ENCODE measurements at places on chromosomes 6 and 20.

- no peaks in the 10 kb centered on the region for H3K4me1 ChIP-seq
- no peak for DNase-seq
- H3K36me3 ChIP-seq = no peaks in the 10 kb centered on the region
- H3K27ac ChIP-seq = no peak overlapping the region
- no peak overlapping the region for H3K4me3 ChIP-seq
Observed at GRCh38 chr20:63751471-63752271, 12.1 kb downstream of the SLC2A4RG start.

- DNase-seq = no peak
- H3K4me3 ChIP-seq = no peak overlapping the region
- peaks cover 15% of the 10 kb centered on the region for H3K27me3 ChIP-seq
- no peaks in the 10 kb centered on the region for H3K36me3 ChIP-seq
- no peaks in the 10 kb centered on the region for H3K4me1 ChIP-seq
- no peak overlapping the region for H3K27ac ChIP-seq
Observed at GRCh38 chr20:64093013-64093503, 8.9 kb upstream of the LKAAEAR1 start.

DNA sequence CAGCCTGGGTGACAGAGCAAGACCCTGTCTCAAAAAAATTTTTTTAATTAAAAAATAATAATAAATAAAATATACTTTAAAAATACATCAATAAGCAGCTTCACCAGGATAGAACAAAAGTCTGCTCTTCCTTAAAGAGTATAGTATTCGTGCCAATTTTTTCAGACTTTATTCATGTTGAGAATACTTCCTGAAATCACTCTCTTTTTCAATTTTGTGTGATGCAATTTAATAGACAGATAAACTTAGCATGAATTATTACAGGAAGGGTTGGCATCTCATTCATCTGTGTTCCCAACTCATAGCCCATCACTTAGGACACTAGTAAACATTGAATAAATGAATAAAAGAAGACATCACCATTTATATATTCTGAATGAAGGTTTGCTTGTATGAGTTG, 52.4 kb downstream of the IPCEF1 start:
- no peak for DNase-seq
- H3K4me1 ChIP-seq = peaks cover 24% of the 10 kb centered on the region
- no peak overlapping the region for H3K27ac ChIP-seq
- H3K27me3 ChIP-seq = no peaks in the 10 kb centered on the region
- H3K36me3 ChIP-seq = no peaks in the 10 kb centered on the region

DNA sequence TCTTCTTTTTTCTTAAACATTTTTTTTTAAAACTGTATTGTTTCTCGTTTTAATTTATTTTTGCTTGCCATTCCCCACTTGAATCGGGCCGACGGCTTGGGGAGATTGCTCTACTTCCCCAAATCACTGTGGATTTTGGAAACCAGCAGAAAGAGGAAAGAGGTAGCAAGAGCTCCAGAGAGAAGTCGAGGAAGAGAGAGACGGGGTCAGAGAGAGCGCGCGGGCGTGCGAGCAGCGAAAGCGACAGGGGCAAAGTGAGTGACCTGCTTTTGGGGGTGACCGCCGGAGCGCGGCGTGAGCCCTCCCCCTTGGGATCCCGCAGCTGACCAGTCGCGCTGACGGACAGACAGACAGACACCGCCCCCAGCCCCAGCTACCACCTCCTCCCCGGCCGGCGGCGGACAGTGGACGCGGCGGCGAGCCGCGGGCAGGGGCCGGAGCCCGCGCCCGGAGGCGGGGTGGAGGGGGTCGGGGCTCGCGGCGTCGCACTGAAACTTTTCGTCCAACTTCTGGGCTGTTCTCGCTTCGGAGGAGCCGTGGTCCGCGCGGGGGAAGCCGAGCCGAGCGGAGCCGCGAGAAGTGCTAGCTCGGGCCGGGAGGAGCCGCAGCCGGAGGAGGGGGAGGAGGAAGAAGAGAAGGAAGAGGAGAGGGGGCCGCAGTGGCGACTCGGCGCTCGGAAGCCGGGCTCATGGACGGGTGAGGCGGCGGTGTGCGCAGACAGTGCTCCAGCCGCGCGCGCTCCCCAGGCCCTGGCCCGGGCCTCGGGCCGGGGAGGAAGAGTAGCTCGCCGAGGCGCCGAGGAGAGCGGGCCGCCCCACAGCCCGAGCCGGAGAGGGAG, 580 bp downstream of the VEGFA start:
- peaks cover 40% of the 10 kb centered on the region for H3K4me1 ChIP-seq
- peak overlapping the region; percentile 83 for H3K4me3 ChIP-seq
- no peaks in the 10 kb centered on the region for H3K36me3 ChIP-seq
- H3K27me3 ChIP-seq = peaks cover 3% of the 10 kb centered on the region
- peak; percentile 35 for DNase-seq

GRCh38 chr20:55253781-55254180, 751.5 kb downstream of the CBLN4 start:
- DNase-seq = peak; percentile 74
- H3K27me3 ChIP-seq = no peaks in the 10 kb centered on the region

GRCh38 chr6:111119571-111120329, 32.4 kb downstream of the SLC16A10 start:
- no peak for DNase-seq
- no peaks in the 10 kb centered on the region for H3K27me3 ChIP-seq
- H3K4me1 ChIP-seq = no peaks in the 10 kb centered on the region
- no peak overlapping the region for H3K27ac ChIP-seq

- no peaks in the 10 kb centered on the region for H3K27me3 ChIP-seq
- H3K36me3 ChIP-seq = no peaks in the 10 kb centered on the region
- H3K4me3 ChIP-seq = no peak overlapping the region
- no peaks in the 10 kb centered on the region for H3K4me1 ChIP-seq
- DNase-seq = no peak
Observed at GRCh38 chr6:161736781-161737292, 463.0 kb upstream of the AGPAT4 start.

GRCh38 chr20:64256282-64256935, 861 bp downstream of the PCMTD2 start:
- no peaks in the 10 kb centered on the region for H3K36me3 ChIP-seq
- DNase-seq = peak; percentile 1
- H3K4me3 ChIP-seq = peak overlapping the region; percentile 90
- peaks cover 15% of the 10 kb centered on the region for H3K4me1 ChIP-seq
- peak overlapping the region; percentile 62 for H3K27ac ChIP-seq

DNA sequence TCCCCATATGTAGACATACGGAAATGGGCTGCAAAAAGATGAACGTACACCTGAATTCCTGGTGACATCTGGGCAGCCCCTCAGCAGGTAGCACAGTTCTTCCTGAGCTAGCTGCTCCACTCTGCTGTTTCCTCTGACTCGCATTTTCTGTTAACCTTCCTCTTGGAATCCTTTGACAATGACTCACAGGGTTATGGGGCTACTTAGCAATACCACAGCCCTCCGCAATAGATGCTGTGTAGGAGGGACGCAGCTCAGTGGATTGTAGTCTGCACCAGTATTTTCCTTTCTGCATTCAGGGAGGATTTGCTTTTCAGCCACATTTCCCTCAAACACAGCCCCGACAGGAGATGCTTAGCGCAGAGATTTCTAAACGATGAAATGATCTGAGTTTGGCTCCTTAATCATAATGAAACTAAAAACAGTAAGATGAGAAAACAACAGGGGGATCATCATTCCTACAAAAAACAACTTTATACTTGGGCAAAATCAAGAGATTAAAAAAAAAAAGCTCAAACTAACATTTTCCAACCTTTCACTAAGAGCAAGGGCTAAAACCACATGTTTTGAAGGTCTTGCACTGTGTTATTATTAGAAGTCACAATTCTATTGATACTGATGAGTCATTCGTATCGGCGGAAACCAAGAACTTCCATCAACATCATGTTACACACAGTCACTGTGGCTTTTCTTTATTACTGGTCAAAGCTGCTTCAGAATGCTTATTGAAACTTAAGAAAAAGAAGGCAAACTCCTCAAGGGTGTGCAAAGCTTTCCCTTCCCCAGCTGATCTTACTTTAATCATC, 12.2 kb downstream of the BACH2 start:
- H3K4me3 ChIP-seq = peak overlapping the region; percentile 39
- peaks cover 22% of the 10 kb centered on the region for H3K4me1 ChIP-seq
- H3K27ac ChIP-seq = peak overlapping the region; percentile 92
- H3K36me3 ChIP-seq = no peaks in the 10 kb centered on the region
- H3K27me3 ChIP-seq = no peaks in the 10 kb centered on the region

- peak; percentile 19 for DNase-seq
- H3K27ac ChIP-seq = no peak overlapping the region
- H3K4me1 ChIP-seq = no peaks in the 10 kb centered on the region
Observed at GRCh38 chr6:39302669-39303424, 11.4 kb downstream of the KCNK17 start.

DNA sequence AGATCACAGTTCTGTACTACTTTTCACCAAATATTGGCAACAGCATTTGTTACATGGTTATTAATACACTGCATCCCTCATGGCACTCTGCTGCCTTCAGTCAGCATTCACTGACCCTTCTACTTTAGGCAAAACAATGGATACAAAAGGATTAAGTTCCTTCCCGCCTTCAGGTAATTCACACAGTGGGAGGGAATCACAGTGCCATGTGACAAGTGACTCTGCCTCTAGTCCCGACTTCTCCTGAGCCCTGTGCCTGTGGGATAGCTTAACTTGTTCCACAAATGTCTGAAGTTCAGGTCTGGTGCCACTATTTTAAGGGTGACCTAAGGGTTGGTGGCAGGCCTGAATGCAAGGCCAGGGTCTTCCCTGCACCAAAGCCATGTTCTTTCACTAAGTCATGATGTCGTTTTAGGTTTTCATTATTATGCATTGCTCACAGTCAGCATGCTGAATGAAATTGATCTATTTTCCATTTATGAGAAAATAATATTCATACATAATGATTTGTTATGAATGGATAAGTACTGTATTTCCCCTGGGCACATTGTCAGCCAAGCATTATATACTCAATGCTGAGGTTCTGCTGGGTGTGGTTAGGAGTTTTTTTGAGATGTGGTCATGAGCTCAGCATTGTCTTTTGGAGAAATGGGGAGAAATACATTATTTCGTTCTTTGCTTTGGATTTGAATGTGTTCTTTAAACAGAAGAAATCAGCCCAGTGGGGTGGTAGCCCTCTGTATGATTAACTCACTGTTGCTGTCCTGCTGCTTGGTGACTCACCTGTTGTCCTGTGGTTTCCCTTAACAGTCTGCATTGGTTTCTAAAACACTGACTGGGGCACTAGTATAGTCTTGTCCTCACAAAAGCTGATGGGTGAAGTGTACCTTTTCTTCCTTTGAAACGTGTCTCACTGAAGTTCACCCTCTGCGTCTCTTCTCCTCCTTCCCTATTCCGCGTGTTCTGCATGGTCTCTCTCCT, 66.4 kb downstream of the AFDN start:
- no peak overlapping the region for H3K4me3 ChIP-seq
- peaks cover 3% of the 10 kb centered on the region for H3K36me3 ChIP-seq
- no peak overlapping the region for H3K27ac ChIP-seq
- H3K4me1 ChIP-seq = peaks cover 11% of the 10 kb centered on the region

DNA sequence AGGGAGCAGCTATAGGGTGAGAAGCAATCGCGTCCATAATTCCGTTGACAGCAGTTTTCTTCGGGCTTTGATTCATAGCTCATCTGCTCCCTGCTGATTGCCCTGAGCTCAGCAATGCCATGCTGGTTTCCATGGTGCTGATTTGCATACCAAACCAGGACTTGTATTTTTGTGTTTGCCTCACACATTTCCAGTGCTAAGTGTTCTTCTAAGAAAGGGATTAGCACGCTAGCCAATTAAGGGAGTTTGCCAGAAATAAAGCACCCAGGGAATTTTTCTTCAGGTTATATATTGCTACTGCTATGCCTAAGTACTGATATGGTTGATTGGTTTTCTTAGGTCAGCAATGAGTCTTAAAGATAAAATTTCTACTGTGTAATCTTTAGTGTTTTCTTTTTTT, 177.6 kb downstream of the PLCB1 start:
- no peaks in the 10 kb centered on the region for H3K4me1 ChIP-seq
- H3K27ac ChIP-seq = no peak overlapping the region
- peak; percentile 39 for DNase-seq
- H3K27me3 ChIP-seq = no peaks in the 10 kb centered on the region
- no peaks in the 10 kb centered on the region for H3K36me3 ChIP-seq

DNA sequence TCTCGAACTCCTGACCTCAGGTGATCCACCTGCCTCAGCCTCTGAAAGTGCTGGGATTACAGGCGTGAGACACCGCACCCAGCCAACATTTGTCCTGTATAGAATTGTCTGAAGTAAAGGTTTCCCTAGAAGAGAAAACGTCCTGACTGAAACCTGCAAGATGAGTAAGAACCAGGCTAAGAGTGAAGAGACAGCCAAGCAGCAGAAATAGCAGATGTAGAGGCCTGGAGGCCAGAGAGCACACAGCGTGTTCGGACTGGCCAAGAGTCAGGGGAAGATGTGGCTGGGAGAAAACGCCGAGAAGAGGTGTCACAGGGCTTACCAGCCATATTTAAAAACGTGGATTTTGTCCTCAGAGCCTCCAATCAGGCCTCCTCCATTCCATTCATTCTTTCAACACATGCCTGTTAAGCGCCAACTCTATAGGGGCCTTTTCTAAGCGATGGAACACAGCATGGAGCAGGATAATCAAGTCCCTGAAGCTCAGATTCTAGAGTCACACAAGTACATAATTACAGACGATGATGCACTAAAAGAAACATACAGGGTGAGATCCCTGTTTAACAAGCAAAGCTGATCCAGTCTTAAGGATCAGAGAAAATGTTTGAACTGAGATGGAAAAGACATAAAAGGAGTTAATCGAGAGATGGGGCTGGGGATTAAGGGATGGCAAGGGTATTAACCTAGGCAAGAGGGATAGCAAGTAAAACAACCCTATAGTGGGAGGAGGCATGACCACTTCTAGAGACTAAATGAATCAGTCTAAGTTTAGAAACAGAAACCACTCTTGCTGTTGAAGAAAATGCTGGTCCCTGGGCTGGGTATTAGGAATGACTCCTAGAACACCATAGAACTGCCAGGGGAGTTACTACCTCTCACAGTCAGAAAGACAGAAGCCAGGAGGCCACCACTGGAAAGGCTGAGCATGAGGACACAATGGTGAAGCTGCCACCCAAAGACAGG, 4.8 kb downstream of the ZCCHC3 start:
- no peaks in the 10 kb centered on the region for H3K27me3 ChIP-seq
- no peak for DNase-seq
- H3K4me1 ChIP-seq = peaks cover 24% of the 10 kb centered on the region
- no peaks in the 10 kb centered on the region for H3K36me3 ChIP-seq

DNA sequence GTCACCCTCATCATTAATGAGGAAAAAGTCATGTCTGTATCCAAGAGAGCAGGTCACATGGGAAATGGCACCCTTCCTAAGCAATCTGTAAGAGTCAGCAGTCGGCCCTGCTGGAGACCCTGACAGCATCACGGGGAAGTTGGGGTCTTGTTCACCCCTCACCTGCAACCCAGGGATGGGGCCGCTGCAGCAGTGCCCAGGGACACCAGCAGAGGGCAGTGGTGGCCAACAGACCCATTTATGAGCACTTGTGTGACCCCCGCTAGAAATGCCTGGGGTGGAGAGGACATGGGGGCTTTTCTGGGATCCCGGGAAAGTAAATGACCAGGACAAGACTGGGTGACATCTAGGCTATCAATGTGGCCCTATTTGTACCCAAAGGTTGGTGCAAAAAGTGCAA, 35.9 kb downstream of the ANKRD60 start:
- peaks cover 6% of the 10 kb centered on the region for H3K27me3 ChIP-seq
- DNase-seq = no peak
- H3K4me3 ChIP-seq = no peak overlapping the region
- no peaks in the 10 kb centered on the region for H3K4me1 ChIP-seq
